ENCODE measurements at places on chromosomes 11 and 22.

DNA sequence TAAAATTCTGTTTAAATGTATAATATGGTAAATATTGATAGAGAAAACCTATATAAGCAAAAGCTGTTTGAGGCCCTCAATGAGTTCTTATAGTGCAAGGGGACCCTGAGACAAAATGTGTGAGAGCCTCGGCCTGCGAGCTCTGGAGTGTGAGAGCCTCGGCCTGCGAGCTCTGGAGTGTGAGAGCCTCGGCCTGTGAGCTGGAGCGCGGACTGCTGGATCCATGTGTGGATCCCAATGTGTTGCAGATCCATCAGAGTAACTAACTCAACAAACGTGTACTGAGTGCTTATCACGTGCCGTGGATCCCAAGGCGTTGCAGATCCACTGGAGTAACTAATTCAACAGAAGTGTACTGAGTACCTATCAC is 6.0 kb downstream of the RTL6 start:
- DNase-seq = no peak

GRCh38 chr22:46535876-46536536 is 1.4 kb downstream of the CELSR1 start:
- no peak for DNase-seq

- DNase-seq = peak; percentile 57
Observed at GRCh38 chr22:37804352-37804880, 3.3 kb upstream of the GCAT start.

DNA sequence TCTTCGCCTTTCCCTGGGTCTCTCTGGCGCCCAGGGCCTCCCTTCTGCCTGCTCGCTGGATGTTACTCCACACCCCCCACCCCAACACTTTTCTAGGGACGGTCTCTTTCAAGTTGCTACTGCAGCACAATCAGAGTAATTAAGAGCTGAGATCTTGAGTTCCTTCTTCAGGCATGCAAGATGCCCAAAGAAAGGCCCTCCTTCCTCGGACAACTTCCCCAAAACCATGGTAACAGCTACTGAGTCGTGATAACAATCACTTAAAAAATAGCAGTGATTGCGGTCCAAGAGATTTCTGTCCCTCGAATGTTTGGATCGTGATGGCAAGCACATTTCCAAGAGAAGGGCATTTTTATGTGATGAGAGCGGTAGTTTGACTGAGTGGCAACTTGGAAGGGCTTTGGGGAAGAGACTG is 638 bp upstream of the TENM4 start:
- peak; percentile 36 for DNase-seq

DNA sequence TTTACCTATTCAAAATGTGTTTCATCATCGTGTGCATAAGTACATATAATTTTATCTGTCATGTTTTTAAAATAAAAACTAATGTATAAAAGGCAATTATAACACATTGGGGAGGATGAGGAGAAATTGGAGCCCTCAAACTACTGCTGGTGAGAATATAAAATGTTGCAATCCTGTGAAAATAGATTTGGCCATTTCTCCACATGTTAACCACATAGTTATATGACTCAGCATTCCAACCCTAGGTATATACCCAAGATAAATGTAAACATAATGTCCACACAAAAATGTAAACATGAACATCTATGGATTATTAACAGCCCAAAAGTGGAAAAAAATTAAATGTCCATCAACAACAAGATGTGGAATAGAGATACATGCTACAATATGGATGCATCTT is 928.0 kb upstream of the FAT3 start:
- DNase-seq = no peak

- no peak for DNase-seq
Observed at GRCh38 chr11:46808799-46809431, 37.2 kb downstream of the CKAP5 start.

GRCh38 chr11:1119604-1120146 is 38.1 kb upstream of the MUC5AC start:
- no peak for DNase-seq

DNA sequence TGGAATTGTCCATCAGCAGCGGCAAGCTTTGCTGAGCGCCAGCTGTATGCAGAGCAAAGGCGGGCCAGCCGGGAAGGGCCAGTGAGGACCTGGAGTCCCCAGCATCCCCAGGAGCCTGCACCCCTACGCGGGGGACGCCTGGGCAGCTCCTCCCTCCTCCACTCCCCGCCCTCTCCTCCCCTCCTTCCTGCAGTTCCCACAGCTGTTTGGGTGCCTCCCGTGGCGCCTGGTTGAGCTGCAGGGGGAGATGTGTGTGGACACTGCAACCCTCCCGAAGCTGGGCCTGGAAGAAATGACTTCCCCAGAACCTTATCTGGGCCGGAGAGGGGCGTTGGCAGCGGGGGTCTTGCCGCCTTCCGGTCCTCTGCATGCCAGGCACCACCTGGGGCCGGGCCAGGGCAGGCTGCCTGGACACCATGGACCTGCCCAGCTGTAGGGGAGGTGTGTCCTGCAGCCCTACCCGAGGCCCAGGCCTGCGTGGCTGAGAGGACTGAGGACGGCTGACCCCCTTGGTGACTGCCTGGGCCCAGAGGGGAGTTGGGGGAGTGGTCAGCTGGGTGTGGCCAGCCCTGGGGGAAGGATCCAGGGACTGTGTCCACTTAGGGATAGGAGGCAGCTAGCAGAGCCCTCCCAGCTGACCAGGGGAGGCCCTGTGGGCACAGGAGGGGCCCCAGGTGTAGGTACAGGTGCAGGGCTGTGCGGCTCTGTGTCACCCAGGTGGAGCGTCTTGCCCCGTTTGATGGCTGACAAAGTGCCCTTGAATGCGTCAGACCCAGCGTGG is 16.8 kb upstream of the MUC6 start:
- DNase-seq = no peak
